ENCODE measurements at places on chromosomes 7 and 10.

DNA sequence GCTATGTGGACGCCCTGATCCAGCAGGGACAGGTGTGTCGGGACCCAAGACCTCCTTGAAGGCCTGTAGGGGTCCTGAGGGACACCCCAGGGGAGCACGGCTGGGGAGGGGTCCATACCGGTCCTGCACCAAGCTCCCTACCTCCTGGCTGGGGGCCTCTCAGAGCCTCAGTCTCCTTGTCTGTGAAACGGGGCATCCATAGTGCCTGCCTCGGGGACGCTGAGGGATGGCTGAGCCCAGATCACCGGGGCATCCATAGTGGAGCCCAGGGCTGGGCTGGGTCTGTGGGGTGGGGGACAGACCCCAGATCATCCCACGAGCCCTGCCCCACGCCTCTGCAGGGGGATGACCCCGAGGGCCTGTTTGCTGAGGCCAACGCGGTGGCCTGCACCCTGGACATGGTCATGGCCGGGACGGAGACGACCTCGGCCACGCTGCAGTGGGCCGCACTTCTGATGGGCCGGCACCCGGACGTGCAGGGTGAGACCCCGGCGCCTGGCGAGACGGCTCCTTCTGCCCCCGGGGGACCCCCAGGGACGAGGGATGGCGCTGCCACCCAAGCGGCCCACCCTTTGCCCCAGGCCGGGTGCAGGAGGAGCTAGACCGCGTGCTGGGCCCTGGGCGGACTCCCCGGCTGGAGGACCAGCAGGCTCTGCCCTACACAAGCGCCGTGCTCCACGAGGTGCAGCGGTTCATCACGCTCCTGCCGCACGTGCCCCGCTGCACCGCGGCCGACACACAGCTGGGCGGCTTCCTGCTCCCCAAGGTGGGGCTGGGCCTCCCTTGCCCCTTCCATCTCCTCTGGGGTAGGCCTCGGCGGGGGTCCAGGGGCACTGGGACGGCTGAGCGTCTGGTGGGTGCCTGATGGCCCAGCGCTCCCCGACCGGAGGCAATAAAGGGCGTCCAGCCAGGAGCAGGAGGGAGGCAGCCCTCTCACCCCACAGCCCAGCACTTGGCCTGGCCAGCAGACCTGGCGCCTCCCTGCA, 4.1 kb downstream of the CYP2W1 start:
- no peak for DNase-seq

DNA sequence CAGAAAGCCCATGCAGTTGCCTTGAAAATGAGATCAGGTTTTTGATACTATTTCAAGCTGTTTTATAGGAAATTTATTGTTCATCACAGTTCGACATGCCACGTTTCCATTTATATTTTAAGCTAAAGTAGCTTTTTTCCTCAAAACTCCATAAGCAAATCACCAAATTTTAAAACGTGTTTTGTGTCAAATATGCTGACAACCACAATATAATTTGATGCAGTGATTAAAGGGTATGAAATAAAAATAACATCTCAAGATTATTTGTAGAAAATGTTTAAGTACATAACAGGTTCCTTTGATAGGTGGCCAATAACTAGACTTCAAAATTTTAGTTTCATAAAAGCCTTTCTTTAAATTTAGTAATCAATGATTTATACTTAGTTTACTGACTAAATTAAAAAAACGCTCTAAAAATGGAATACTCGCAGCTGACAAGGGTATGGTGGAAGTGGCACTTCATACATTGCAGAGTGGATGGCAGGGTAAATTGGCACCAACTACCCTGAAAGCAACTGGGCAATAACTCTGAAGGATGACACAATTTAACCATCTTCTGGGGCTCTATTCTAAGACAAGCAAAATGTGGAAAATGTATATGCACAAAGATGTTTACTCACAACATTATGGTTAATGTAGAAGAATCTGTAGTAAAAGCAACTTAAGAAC, 481.6 kb downstream of the TNS3 start:
- no peak for DNase-seq

DNA sequence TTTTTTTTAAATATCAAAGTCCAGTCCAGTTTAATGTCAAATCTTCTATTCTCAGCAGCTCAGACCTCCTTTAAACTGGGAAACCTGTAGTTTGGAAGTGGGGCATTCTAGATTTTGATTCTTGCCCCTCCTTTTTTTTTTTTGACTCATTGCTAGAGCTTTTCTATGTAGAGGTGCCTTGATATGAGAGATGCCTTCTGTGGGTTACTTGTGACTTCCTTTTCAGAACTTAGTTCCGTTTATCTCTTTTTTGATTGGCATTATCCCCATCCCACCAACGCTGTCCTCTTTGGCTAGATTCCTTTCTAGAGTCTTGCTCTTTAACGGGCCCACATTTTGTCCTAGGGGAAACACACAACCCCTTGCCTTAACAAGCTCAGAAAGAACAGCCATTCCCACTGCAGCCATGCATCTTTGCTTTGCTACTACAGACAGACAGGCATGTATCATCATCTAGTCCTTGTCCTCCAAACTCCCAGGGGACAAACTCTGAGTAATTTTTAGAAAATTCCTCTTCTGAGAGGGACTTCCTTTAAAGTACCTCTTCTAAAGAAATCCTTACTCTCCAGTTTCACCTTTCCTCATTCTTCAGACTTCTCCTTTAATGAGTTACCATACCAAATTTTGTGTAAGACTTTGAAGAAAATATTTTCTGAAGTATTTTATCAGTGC, 153.6 kb downstream of the PHF14 start:
- no peak for DNase-seq

GRCh38 chr10:124283215-124283948, 135.3 kb downstream of the OAT start:
- no peak for DNase-seq

GRCh38 chr10:6936931-6937330, 356.9 kb upstream of the PRKCQ start:
- DNase-seq: no peak

- DNase-seq: no peak
Measured at GRCh38 chr10:6465854-6466601, 114.0 kb downstream of the PRKCQ start.

- DNase-seq: no peak
Measured at GRCh38 chr10:73969224-73969841, 28.6 kb upstream of the VCL start.

DNA sequence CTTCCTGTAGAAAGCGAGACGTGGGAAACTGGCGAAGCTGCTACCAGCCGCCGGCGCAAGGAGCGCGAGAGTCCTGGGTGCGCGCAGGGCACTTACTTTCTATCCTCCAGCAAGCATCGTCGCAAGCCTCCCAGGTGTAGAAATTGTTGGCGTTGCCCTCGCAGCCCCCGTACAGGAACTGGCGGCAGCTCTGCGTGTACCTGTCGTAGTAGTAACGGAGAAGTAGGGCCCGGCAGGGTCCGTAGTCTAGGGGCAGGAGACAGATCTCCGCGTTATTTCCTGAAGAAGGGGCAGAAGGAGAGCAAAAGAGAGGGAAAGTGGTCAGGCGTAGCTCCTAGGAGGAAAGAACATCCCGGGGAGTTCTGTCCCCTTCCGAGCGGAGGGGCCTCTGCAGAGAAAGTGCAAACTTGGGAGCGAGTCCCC, 501 bp downstream of the TFPI2 start:
- no peak for DNase-seq

- DNase-seq: no peak
Measured at GRCh38 chr7:44748948-44749731, 493 bp downstream of the ZMIZ2 start.

GRCh38 chr7:105655067-105655466, 73.8 kb upstream of the EFCAB10 start:
- no peak for DNase-seq

DNA sequence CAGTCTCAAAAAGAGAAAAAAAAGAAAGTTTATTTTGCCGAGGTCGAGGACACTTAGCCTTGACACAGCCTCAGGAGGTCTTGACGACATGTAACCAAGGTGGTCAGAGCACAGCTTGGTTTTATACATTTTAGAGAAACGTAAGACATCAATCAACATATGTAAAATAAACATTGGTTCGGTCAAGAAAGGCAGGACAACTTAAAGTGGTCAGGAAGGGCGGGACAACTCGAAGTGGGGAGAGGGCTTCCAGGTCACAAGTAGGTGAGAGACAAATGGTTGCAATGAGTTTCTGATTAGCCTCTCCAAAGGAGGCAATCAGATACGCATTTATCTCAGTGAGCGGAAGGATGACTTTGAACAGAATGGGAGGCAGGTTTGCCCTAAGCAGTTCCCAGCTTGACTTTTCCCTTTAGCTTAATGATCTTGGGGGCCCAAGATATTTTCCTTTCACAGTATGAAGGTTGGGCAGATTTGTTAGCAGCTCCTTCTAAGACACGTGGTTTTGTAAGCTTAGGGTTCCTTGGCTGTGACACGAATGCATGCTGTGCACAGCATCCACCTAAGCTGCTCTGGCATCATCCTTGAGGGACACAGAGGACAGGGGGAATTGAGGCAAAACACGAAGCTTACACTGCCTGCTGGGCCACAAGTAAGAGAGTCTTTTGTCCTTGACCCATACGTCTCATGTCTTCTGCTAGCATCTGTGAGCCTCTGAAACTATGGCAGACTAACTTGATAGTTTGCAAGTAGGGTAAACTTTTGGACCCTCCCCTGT, 3.3 kb upstream of the VDAC2 start:
- DNase-seq: no peak

DNA sequence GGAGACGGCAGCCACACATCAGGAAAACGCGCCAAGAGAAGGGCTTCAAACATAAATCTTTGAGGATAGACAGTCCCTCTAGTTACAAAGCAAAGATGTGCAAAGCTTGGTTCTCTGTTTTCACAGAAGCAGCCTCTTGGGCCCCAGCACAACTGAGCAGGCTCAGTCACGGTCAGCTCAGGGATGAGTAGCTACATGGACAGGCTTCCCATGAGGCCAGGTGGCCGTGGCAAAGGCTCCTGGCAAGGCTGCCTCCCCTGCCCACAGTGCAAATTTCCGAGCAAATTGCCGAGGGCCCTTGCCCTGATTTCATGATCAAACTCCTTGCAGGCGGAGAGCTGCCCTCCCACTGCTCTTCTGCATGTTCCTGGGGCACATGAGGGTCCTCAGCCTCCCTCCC, 37.8 kb upstream of the EN2 start:
- DNase-seq: no peak

- DNase-seq: no peak
Measured at GRCh38 chr10:96794836-96795733, 37.0 kb upstream of the LCOR start.

GRCh38 chr7:44291733-44292419, 33.5 kb downstream of the CAMK2B start:
- DNase-seq: no peak

DNA sequence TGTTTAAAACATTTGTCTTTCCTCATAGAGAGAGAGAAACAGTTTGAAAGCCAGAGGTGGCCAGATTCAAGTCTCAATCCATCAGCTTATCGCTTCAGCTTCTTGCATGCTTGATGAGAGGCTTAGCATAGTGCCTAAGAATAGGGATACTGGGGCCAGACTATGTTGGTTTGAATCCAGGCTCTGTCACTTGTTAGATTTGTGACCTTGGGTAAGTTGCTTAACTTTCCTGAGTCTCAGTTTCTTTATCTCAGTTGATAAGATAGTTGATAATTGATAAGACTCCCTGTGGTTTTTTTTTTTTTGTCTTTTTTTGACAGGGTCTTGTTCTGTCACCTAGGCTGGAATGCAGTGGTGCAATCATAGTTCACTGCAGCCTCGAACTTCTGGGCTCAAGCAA, 12.1 kb upstream of the CDK6 start:
- no peak for DNase-seq

DNA sequence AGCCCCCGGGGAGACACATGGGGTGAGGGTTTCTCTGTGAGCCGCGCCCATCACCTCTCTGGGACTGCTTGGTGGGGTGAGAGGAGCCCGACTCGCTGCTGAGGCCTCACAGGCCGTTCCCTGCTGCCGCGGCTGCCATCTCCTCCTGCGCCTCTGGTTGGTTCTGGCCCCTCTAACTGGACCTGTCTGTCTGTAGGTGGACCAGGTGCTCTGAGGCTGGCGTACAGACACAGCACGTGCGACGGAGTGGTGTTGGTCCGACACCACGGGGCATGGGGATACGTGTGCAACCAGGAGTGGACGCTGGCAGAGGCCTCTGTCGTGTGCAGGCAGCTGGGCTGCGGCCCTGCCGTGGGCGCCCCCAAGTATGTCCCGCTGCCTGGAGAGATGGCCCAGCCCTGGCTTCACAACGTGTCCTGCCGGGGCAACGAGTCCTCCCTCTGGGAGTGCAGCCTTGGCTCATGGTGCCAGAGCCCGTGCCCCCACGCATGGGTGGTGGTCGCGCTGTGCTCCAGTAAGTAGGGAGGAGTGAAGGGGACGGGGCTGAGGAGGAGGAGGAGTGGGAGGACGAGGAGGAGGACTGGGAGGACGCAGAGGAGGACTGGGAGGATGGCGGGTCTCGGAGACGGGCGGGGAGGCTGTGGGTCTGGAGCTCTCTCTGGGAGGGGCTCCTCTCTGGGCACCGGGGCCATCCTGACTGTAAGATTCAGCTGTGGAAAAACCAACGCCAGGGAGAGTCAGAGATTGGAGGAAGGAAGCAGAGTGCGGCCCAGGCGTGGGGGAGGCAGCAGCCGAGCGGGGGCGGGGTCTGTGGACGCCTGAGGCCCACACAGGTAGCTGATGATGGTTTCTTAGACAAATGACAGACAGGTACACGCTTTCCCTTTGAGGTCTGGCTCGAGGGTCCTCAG, 2.6 kb downstream of the SCART1 start:
- DNase-seq: no peak

GRCh38 chr7:945556-946255, 8.8 kb downstream of the ADAP1 start:
- DNase-seq: no peak

GRCh38 chr10:82674036-82674435, 799.0 kb downstream of the NRG3 start:
- DNase-seq: no peak

All from SHP77 treated with DMSO at 0.1 percent for 48 hours (cell line).